ENCODE measurements at places on chromosomes 12 and 14.
A peak's percentile ranks its signal among the peaks of the same experiment; 100 is the strongest.

- no peak for DNase-seq
Measured at GRCh38 chr12:68154779-68155178, 4.8 kb downstream of the IFNG start.

GRCh38 chr14:36580141-36580855, 2.1 kb downstream of the NKX2-8 start:
- DNase-seq: no peak

GRCh38 chr14:70921669-70922068, 14.4 kb downstream of the PCNX1 start:
- DNase-seq: no peak

DNA sequence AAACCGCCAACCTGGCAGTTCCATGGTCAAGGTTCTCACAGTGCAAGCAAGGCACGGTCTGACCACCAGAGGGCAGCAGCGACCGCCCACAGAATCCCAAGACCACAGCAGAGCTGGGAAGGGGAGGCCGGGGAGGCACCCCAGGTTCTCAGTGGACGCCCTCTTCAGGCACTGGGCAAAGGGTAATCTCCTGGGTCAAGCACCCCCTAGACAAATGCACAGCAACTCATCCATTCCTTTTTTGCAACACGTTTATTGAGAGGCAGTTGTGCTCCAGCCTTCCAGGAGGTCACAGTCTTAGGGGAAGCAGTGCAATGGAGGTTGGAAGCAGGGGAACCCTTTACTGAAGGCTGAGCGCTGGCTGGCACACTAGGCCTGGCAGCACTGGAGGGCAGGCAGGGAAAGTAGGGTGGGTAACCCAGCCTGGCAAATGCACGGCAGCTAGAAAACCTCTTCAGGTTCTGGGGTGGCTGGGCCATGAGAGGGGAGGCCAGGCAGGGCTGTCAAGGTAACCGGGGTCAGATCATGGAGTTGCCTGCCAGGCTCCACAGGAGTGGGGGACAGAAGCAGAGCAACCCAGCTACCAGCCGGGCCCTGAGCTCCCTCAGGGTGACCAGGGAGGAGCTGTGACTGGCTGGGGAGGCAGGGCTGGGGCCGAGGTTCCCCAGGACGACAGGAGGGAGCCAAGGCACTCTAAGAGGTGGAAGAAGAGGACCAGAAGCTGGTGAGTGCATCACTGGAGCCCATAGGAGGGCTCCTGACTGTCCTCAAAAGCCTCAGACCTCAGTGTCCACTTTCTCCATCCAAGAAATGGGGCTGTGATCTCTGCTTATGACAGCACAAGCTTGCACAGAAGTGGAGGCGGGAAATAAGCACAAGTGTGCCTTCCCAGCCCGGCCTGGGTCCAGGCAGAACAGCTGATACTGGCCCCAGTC, 1.8 kb upstream of the RHOF start:
- peak; percentile 87 for DNase-seq

- DNase-seq: no peak
Measured at GRCh38 chr14:72975770-72976169, 49.5 kb downstream of the DCAF4 start.

DNA sequence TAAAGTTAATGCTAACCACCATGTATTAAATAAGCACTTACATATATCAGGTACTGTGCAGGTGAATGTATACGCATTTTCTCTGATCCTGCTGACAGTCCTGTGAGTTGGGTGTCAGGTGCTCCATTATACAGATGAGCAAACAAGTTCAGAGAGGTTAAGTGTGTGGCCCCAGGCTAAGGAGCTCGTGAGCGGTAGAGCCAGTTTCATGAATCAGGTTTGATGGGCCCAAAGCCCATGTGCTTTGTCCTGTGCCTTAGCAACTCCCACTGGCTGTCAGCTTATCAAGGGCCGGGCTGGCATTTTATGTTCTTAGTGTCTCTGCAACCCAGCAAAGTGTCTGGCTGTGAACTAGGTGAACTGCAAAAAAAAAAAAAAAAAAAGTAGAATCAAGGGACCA, 701.2 kb upstream of the TBX3 start:
- no peak for DNase-seq

DNA sequence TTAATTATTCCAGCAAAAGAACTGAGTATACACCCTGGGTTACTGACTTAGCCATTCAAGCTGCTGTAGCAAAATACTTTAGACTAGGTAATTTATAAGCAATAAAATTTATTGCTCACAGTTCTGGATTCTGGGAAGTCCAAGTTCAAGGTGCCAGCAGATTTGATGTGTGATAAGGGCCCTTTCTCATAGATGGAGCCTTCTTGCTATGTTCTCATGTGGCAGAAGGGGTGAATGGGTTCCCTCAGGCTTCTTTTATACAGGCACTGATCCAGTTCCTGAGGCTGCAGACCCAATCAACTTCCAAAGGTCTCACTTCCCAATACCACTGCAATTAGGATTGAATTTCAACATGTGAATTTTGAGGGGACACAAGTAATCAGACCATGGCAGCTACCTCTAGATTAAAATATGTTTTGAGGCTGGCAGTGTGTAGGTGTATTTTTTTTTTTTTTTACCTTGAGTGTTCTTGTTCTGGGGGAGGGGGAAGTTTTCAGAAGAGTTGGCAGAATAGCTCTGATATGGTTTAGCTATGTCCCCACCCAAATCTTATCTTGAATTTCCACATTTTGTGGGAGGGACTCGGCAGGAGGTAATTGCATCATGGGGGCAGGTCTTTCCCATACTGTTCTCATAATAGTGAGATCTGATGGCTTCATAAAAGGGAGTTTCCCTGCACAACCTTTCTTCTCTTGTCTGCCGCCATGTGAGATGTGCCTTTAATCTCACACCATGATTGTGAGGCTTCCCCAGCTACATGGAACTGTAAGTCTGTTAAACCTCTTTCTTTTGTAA, 178.2 kb downstream of the RASSF9 start:
- no peak for DNase-seq

DNA sequence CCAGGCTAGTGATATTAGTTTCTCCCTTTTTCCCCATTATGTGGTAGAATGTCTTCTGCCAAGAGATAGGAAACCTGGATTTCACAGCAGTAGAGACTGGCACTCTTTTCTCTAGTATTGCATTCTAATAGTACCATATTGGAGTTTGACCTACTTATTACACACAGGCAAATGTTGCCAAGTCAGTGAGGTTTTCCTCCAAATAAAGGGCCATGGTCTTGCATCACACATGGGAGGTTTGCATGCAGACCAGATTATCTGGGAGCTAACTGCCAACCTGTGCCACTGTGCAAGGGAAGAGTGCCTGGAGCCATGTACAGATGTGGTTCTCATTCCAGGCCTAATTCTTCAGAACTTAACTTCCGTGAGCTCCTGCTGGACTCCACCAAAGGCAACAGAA, 113.3 kb downstream of the ANO6 start:
- no peak for DNase-seq

Measured in activated CD4-positive, alpha-beta memory T cell treated with anti-CD3 and anti-CD28 coated beads, Interleukin-2, amount 10 ng/mL, durations not matched to agents 7 days and 5 days (primary cell).